ENCODE measurements at places on chromosomes 4 and X. TPM values are rescaled to one million over a fixed set of nuclear protein-coding genes. Genes with fewer than 3 reads are reported as not detected.

ERAS gene
- not detected for polyA plus RNA-seq

MAGEA2 gene
- not detected for polyA plus RNA-seq

HSD17B13 gene
- 1.5 TPM for polyA plus RNA-seq

DNA sequence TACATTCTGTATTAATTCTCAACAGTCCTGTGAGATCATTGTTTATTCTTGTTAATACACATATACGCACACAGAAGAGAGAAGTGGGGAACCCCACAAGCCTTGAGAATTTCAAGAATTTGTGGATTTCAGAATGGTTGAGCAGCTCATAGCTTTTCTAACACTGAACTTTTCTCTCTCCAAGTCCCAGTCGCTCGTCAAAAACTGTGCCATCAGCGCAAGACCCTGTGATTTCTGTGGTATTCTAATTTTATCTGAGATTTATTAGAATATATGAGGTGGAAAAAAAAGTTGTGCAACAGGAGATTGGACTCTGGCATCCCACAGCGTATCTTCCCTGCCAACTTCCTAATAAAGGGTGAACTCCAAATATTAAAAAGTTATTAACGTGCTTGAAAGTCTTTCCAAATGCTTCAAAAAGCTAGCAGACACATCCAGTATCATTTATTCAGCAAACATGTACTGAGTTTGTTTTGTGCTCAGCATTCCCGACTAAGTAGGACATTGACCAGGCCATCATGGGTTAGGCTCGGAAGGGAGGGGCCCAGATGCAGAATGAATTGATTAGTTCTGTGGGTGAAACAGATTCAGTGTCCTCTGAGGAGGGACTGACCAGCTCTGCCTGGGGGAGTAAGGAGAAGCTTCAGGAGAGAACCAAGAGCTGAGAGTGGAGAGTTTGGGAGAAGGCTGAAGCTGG lies 165.6 kb downstream of the CBR4 start:
- peak; percentile 81 for DNase-seq

GRCh38 chr4:108906866-108907367 lies 144.1 kb upstream of the ETNPPL start:
- no peak for DNase-seq

DNA sequence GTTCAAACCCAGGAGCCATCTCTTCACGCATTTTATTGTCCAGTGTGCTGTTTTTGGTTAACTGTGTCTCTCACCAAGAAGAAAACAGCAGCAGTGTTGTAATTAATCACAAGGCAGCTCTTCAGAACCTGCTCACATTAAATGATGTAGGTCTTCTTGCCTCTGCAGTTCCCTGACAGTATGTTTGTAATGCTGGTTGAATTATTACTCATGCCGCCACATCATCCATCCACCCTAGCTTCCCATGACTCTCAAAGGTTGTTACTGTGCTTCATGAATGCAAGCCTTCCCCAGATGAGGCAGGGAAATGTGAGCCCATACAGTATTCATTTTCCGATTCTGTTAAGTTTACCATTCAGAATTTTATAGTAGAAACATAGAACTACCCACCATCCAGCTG lies 17.4 kb downstream of the TLR10 start:
- no peak for DNase-seq

GRCh38 chr4:156953001-156953400 lies 18.6 kb downstream of the PDGFC start:
- DNase-seq: no peak

GRCh38 chr4:152256996-152257395 lies 278.9 kb downstream of the FBXW7 start:
- DNase-seq: no peak

DNA sequence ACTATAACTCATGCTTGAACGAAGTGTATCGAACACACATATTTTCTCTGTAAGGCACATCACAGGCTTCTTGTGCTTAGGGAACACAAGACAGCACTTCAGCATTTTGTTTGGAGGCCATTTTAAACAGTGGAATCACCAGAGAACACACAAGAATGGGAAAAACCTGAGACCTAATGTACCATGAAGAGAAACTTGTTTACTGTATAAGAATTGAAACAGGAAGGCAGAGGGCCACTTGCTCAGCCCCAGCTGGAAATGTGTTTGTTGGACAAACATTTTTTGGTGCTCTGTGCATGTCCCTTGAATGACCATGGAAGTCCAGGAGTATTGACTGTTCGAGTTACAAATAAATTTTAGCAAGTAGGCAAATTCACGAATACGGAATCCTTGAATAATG lies 47.5 kb downstream of the RAPGEF2 start:
- no peak for DNase-seq

DNA sequence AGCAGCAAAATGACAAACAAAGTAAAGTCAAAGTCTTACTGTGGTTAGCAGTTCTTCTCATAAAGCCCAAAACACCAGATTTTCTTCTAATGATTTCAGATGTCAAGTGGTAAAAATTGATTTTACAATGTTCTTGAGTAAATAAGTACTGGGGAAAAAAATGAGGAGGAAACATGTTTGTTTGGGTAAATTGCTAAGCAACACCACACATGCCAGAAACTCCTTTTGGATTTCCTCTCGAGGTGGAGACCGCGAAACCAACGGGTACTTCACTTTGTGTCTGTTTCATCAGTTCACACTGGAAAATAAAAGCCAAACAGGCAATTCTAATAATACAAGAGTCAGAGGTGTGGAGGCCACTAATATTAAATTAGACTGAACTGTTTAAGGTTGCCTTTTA lies 4.6 kb upstream of the PKD2 start:
- DNase-seq: no peak

- peak; percentile 26 for DNase-seq
Measured at GRCh38 chr4:120718979-120719566, 203.5 kb downstream of the PRDM5 start.

DNA sequence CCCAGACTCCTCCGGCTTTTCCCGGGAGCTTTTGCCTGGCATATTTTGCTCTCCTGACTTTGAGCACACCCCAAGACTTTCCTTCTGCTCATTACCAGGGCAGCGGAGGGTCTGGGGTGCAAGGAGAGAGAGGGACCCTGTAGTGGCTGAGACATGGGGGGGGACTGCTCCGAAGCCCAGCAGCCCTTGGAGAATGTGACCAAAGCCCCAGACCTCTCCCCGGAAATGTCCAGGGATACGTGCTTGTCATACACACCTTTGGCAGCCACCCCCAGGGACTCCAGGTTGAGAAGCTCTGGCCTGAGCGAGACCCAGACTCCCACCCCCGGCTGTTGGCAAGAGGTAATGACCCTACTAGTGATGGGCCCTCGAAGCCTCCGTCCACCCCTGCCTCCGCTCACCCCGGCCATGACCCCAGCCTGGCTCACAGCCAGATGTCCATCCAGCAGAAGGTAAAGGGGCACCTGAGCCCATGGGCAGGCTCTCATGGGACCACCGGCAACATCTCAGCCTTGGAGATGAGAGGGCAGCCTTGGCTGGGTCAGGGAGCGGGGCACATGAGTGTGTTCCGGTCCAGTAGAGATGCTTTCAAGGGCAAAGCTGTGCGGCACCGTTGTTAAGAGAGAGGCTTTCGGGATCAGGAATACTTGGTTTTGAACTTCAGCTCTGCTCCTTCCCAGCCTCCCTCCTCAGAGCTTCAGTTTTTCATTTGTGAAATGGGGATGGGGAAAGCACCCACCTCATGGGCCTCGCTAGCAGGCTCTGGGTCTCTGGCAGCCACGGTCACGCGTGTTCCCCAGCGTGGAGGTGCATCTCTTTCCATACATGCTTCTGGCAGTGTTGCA lies 2.0 kb downstream of the PSAPL1 start:
- no peak for DNase-seq

GRCh38 chr4:181933471-181933870 lies 309.7 kb upstream of the TENM3 start:
- DNase-seq: no peak

DNA sequence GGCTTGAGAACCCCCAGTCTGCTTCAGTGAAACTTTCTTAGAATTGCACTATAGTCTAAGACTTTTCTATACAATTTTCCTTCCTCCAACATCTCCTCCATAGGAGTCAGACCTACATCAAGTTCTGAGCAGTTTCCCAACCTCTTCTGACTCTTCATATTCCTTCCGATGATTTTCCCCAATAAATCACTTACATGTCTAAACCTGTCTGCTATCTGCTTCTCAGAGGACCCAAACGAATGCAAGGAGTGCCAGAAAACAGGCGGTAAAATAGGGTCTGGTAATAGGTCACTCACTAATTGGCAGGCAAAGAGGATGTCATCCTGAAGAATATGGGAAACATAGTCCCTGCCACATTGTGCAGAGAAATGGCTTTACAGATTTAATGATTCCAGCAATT lies 153.9 kb downstream of the PCDH18 start:
- DNase-seq: no peak

- DNase-seq: no peak
Measured at GRCh38 chr4:56226579-56226978, 160.7 kb downstream of the AASDH start.

DNA sequence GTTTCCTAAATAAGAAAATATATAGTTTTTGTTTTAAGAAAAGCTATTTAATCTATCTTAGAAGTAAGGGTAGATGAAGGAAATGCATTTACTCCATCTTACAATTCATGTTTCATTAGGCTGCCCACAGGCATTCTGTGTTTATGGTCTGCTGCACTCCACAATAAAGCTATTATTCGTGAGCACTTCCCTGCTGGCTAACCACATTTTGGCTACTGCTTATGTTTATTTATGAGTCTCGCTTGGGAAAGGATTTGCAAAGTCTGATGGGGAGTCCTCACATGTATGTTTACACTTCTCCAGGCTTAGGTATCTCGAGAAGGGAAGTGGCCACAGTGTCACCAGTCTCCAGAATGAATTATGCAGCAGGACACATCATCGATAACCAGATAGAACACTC lies 260.8 kb upstream of the VCX start:
- no peak for DNase-seq

DNA sequence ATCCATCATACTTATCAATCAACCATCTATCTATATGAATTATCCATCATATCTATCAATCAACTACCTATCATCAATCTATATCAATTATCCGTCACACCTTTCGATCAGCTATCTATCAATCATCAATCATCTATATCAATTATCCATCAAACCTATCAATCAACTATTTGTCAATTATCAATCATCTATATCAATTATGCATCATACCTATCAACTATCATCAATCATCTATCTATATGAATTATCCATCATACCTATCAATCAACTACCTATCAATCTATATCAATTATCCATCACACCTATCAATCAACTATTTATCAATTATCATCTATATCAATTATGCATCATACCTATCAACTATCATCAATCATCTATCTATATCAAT lies 70.6 kb upstream of the PPP2R3B start:
- peak; percentile 33 for DNase-seq

DNA sequence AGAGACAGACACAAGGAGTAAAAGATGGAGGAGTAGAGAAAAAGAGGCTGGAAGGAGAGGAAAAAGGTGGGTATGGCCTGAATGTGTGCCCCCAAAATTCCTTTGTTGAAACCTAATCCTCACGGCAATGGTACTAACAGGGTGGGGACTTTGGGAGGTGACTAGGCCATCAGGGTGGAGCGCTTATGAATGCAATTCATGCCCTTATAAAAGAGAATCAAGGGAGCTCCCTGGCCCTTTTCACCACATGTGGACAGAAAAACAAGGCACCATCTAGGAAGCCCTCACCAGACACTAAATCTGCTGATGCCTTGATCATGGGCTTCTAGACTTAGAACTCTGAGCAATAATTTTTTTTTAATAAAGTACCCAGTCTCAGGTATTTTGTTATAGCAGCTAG lies 255.1 kb downstream of the NPFFR2 start:
- no peak for DNase-seq

GRCh38 chr4:129345609-129346008 lies 249.7 kb downstream of the C4orf33 start:
- DNase-seq: no peak

DNA sequence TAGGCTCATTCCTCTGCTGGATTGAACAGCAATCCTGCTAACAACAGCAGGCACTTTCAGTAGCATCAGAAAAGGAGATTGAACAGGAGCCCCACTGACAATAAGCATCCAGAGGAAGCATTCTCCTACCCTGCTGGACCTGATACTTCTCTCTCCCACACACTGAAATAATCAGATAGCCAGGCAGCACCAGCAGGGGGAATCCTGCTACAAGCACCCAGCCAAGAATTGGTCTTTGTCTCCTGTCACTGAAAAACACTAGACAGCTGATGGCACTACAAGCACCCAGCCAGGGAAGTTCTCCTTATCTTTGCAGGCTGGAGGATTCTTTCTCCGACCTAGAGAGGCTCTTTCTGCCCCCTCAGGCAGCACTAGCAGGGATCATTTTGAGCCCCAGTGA lies 444.3 kb upstream of the GRIA3 start:
- DNase-seq: no peak

GRCh38 chrX:15909605-15910004 lies 55.0 kb upstream of the AP1S2 start:
- DNase-seq: no peak

DNA sequence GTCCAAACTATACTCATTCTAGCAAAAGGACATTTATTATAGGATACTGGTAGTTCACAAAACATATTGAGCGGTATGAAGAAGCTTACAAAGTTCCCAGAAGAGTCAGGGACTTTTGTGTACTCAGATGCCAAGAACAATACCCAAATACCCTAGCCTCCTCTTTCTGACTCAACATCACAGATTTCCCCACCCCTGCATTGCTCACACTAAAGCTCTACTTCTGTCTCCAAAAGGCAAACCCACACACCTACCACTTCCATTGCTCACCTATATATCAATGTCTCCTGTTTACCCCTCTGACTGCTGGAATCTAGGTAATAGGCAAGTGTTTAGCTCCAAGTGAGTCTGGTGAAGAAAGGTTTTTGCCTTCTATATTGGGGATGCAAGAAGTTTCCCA lies 100.7 kb upstream of the HCCS start:
- DNase-seq: no peak

- DNase-seq: no peak
Measured at GRCh38 chrX:109660435-109661143, 35.6 kb upstream of the KCNE5 start.

DNA sequence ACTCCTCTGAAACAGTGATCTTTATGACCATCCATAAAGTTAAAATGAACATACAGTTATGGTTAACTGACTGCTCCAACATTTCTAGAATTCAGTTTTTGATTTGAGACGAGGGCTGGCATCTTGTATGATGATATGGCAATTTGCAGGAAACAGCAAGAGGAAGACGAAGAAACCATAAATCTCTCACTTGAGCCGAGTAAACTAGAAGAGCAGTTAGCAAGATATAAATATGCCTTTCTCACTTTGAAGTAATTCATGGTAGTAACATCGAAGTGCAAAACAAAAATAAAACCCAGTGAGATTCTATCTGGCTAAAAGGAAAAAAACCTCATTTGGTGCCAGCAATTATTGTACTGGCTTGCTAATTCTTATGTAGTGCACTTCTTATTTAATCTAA lies 139.0 kb upstream of the SPRY1 start:
- no peak for DNase-seq

GRCh38 chrX:19643203-19643602 lies 127.9 kb upstream of the MAP3K15 start:
- DNase-seq: no peak

DNA sequence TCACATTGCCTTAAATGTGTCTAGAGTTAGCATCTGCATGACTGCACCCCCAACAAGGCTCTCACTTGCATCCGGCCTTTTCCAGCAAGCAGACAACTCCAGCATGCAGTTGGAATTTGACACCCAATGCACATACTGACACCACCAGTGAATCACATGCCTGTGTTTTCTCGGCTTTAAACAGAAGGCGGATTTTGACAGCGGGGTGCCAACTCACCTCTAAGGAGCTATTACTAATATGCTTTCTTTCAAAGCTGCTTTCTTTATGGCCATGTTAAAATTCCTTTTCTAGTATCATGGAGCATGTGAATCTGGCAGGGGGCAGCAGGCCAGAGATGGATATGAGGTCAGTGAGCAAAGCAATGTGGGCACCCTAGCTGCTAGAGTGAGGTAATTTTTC lies 78.0 kb upstream of the CLNK start:
- DNase-seq: no peak
